NCI-H226 (cell line): ENCODE measurements at places on chromosomes 4 and X.

GRCh38 chr4:140048419-140048995, 105.5 kb downstream of the MAML3 start:
- DNase-seq: no peak

GRCh38 chrX:109797311-109797975, 64.4 kb upstream of the ACSL4 start:
- DNase-seq: no peak

- DNase-seq: peak; percentile 58
These were observed 91.6 kb upstream of the NMU start for GRCh38 chr4:55727746-55728145.

GRCh38 chr4:40937140-40937725, 187.5 kb downstream of the NSUN7 start:
- DNase-seq: no peak

DNA sequence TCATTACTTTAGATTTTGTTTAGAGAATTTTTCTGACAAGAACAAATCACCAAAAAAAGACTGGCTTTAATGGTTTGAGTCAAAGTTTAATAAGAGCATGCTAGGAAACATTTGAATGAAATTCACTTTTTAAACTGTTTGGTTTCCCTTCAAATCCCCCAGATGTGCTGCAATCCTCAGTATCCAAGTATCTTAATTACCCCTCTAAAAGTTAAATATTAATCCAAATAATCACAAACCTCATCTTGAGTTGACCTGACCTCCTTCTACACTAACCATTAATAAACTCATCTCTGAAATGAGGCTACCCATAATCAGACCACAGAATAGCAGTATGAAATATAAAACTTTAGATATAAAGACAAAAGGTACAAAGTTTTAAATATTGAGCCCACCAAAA, 10.1 kb downstream of the DHX15 start:
- no peak for DNase-seq

- DNase-seq: no peak
These were observed 30.7 kb downstream of the WFS1 start for GRCh38 chr4:6300359-6300758.

DNA sequence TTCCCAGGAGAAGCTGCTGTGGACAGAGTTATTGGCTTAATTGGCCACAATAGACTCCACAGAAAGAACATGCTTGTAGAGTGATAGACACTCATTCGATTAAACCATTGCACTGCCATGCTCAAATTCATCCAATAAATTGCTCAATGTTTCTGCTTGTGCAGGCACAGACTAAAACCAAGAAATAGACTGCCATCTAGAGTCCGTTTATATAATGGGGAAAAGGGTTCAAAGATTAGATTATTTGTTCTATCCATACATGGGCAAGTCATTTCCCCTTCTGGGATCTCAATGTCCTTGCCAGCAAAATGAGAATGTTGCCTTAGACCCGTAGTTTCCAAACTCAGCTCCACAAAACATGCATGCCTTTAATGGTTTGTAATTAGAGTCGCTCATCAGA, 8.7 kb downstream of the SMIM10 start:
- no peak for DNase-seq

GRCh38 chr4:186901850-186902249, 178.2 kb upstream of the FAT1 start:
- no peak for DNase-seq

DNA sequence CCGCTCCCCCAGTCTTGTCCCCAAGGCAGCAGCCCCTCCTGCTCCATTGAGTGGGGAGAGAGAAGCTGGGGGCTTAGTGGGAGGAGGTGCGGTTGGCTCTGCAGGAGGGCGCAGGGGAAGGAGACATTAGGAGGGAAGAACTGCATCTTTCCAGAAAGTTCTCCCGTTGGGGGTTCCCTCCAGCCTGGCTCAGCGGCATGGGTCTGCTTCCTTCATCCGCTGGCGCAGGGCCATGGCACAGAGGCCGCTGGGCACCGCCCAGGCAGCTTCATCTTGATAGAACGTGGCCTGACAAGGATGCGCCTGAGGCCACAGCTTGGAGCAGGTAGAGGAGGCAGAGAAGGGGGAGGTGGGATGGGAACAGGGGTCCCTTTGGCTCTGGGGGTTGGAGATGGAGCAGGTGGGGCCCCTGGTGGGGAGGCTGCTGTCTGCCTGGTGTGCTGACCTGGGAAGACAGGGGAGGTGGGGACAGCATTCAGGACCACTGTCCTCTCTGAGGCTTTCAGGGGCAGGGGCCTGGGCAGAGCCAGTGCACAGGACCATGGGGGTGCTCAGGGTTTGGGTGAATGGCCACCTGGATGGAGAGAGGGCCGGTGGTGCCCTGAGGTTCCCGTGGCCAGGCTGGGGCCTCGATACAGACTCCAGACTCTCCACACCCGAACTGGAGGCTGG, 12.1 kb downstream of the DOK7 start:
- DNase-seq: no peak

DNA sequence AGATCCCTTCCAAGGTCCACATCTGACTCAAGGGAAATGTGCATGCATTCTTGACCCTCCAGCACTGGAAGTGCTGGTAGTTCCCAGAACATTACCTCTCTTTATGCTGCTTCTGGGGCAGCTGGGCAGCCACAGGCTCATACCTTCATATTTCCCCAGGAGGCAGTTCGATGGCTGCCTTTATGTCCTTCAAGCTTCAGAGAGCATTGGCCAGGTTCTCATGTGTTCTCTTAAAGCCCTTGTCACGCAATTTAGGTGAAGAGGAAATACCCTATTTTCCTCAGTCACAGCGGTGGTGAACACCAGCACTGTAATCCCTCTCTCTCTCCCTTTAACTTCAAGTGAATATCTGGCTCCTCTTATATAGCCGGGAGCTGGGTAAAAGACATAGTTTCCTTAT, 134.3 kb downstream of the MID1IP1 start:
- DNase-seq: no peak

- no peak for DNase-seq
These were observed 13.3 kb downstream of the VEGFC start for GRCh38 chr4:176779421-176779820.

GRCh38 chr4:10758906-10759305, 74.3 kb upstream of the CLNK start:
- DNase-seq: no peak

DNA sequence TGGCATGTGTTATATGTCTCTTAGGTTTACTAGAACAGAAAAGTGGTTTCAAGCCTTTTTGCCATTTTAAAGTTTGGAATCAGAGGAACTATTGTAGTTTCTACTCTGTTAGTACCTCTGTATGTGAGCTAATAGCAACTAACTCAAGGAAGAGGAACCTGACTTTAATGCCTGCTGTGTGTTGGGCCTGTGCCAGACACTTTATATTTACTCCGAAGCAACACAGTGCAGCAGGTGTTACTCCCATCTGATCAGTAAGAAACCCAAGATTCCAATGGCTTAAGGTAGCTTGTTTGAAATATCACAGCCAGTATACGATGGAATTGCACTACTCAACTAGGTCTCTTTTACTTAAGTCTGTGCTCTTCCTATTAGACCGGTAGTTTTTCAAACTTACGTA, 79.2 kb downstream of the USP9X start:
- DNase-seq: no peak

- DNase-seq: no peak
These were observed 20.1 kb downstream of the NOCT start for GRCh38 chr4:139035650-139036049.

GRCh38 chr4:121777625-121778024, 12.7 kb upstream of the SMIM43 start:
- DNase-seq: no peak

GRCh38 chr4:58247792-58248191, 1137.6 kb upstream of the IGFBP7 start:
- no peak for DNase-seq

DNA sequence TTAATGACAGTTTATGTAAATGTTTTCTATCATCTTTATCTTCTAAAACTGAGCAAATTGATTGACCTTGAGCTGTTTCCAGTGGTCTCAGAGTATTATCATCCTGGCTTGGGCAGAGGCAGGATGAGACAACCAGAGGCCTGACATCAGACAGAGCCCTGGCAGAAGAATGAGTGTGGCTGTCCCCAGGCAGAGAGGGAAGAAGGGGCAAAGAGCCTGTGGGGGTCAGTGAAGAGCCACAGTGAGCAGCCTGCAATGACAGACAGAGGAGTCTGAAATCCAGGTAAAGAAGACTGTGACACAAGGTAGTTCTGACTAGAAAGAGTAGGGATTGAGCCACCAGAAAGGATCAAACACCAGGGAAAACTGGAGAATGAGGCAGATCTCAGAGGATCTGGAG, 182.4 kb upstream of the ARSJ start:
- no peak for DNase-seq

GRCh38 chr4:145153904-145154298, 26.5 kb downstream of the OTUD4 start:
- no peak for DNase-seq

DNA sequence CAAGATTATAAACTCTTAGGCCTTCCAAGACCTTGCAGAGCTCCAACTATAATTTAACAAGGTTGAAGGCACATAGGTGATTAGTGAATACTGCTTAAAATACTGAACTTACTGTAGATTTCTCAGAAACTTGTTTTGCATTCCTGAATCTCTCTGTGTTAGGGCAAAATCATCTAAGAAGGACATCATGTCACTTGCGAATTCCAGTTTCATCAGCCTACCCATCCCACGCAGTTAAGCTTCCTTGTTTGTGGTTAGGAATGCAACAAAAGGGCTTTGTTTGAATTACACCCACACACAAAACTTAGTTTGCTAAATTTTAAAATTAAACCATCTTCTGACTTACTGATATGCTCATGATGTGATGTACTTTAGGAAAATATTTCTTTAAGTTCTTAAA, 174.0 kb downstream of the SOWAHB start:
- peak; percentile 38 for DNase-seq

DNA sequence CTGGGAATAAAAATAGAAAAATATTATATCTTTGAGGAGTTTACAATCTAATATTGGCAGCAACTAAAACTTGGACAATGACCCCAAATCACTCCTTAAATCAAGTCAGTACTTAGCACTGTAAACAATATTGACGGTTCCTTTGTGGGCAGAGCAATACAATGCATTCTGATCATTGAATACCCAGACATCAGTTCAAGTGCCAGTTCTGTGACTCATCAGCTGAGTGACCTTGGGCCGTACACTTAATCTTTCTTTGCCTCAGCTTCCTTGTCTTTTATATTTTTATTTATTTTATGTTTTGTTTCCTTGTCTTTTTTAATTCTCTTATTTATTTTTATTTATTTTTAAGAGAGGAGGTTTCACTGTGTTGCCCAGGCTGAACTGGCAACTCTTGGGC, 112.2 kb upstream of the ANXA3 start:
- no peak for DNase-seq

- peak; percentile 71 for DNase-seq
These were observed 79.4 kb downstream of the SYNPO2 start for GRCh38 chr4:118968005-118968404.

DNA sequence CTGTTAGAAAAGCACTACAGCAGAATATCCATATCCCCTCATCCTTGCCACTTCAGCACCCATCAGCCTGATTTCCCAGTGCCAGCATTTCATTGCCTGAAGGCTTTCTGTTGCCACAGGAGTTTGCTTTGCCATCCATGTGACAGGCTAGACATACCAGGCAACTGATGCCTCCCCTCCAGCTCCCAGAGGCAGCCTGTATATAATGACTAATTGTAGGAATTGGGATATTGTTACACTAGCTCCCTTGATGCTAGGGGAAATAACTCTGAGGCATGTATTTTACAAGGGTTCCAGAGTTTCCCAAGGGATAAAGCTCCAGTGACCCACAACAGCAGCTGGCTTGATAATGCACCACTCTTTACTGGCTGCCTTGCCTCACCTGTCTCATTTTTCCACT, 608.0 kb upstream of the FTHL17 start:
- no peak for DNase-seq

- no peak for DNase-seq
These were observed 59.2 kb upstream of the GPR34 start for GRCh38 chrX:41629539-41629938.

- no peak for DNase-seq
These were observed 319.1 kb upstream of the PCDH18 start for GRCh38 chr4:137851435-137851834.

DNA sequence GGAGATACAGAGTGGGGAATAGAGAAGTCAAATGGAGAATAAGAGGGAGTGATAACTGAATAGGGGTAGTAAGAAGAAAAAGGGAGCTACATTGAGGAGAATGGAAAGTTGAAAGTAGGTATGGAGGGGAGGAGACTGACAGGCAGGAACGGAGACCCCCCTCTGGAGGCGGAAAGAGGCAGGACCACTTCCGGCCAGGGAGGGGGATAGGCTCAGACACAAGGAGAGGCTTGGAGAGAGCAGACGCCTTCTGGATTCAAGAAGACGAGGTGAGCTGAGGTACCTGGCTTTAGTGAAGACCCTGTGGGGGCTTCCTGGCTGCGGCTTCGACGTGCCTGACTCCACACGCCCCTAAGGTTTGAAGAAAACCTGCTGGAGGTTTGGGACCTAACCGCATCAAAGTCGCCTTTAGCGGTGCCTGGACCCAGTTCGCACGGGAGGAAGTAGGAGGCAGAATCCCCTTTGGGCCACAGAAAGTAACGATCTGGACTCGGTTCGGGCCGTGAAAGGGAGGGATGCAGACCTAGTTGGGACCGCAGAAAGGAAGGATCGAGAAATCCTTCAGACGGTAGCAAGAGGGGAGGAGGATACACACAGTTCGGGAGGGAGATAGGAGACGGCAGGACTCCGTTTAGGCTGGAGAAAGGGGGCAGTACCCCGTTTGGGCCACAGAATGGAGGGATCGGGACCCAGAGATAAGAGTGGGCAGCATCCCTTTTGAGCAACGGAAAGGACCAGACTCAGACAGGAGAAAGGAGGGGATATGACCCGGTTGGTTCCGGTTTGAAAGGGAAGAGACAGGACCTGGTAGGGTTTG, at the start of gene TRO:
Gene TRO (plus strand): TSS at position 215 of the 817 bp plus-strand sequence. CDS start 1,423 bp downstream, outside the sequence.
- no peak for DNase-seq

GRCh38 chr4:27186710-27187109, 326.1 kb downstream of the STIM2 start:
- no peak for DNase-seq

- no peak for DNase-seq
These were observed 101.3 kb upstream of the EGFL6 start for GRCh38 chrX:13468096-13468495.

- DNase-seq: no peak
These were observed 77.2 kb downstream of the DMD start for GRCh38 chrX:33134164-33134563.

DNA sequence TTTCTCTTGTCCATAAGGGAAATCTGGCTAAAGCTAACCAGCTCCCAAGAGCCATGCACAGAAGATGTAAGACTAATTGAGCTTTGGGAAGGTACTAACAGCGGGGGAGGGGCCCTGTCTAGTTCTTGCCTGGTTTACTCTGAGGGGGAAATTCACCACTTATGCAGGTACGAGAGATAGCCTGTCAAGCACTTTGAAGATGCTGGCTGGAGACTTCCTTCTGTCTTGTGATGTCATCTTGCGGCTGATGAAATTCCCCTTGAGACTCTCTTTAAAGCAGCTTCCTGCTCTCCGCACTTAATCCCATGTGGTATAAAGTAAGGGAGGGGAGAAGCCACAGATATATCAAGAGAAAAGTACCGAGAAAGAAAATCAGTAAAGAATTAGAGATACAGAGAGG, 345.3 kb downstream of the MAPK10 start:
- DNase-seq: no peak

- no peak for DNase-seq
These were observed 322.9 kb upstream of the NWD2 start for GRCh38 chr4:36921476-36922216.
